ENCODE measurements at places on chromosomes 11 and 22. TPM values are rescaled to one million over a fixed set of nuclear protein-coding genes. Genes with fewer than 3 reads are reported as not detected.

The PATE2 gene
- not detected for polyA plus RNA-seq

The PLAAT5 gene
- polyA plus RNA-seq, result 1.1 TPM

GRCh38 chr22:38305471-38306448 lies 11.5 kb downstream of the CSNK1E start:
- peak overlapping the region; percentile 12 for H3K4me3 ChIP-seq
- no peaks in the 10 kb centered on the region for H3K27me3 ChIP-seq
- peaks cover 23% of the 10 kb centered on the region for H3K36me3 ChIP-seq
- H3K27ac ChIP-seq, result peak overlapping the region; percentile 50

DNA sequence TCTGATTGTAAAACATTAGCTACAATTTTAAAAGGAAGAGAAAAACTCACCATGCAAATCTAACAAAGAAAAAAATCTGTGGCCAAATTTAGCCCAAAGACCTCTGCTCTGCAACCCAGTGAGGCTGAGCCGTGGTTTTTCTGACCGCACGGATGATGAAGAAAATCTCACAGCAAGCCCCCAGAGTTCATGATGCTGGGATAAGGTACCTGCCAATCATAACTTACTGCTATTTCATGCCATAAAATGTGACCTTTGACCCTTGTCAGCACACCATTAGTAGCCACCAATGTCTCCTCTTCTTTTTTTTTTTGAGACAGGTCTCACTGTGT lies 11.1 kb downstream of the CERK start:
- H3K27me3 ChIP-seq, result no peaks in the 10 kb centered on the region
- peaks cover 45% of the 10 kb centered on the region for H3K4me1 ChIP-seq
- H3K4me3 ChIP-seq, result no peak overlapping the region
- peaks cover 36% of the 10 kb centered on the region for H3K36me3 ChIP-seq
- DNase-seq, result no peak
- H3K27ac ChIP-seq, result no peak overlapping the region

DNA sequence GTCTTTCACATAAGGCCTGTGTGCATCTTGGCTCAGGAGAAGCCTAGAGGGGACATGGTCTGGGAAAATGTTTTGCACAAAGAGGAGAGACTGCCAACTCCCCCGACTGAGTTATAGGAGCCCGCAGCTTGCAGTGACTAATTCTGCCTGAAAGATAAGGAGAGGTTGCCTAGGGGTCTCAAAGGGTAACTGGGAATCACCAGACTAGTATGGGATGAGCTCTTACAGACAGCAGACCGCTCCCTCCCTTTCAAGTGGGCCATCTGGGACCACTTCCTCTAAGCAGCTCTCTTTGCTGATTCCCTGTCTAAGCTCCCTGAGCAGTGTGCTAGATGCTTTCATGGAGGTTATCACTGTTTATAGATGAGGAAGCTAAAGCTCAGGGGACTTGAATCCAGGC lies 105.1 kb downstream of the TENM4 start:
- no peak overlapping the region for H3K4me3 ChIP-seq
- H3K36me3 ChIP-seq, result no peaks in the 10 kb centered on the region
- H3K27ac ChIP-seq, result no peak overlapping the region
- no peaks in the 10 kb centered on the region for H3K4me1 ChIP-seq
- no peaks in the 10 kb centered on the region for H3K27me3 ChIP-seq
- no peak for DNase-seq

DNA sequence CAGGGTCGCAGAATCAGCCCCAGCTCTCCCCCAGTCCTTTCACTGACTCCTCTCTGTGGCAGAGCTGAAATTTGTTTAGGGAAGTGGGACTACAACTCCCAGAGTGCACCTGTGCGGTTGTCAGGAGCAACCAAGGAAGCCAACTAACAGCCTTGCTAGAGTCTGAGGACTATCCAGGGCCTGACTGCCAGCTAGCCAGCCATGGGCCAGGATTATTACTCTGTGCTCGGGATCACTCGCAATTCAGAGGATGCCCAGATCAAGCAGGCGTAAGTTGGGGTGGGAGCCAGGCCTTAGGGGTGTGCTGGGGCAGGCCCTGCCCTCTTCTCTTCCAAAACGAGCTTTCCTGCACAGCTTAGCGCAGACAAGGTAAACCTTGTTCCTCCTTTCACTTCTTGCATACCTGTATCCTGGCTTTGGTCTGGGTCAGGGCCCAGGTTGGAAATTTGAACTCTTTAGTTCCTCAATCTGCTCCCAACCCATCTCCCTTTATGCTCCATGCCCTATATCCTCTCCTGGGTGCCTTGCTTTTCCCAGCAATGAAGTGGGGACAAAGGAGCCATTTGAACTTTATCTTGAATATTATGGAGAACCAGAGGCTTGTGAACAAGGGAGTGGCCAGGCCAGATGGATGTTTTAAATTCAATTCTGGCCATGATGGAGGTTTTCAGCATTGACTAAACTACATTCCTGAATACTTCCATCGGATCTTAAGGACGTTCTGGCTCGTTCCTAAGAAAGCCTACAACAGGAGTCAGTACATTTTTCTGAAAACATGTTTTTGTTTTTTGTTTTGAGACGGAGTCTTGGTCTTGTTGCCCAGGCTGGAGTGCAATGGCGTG lies at the start of gene DNAJB13:
DNAJB13 (plus strand) TSS at position 158 of the 842 bp plus-strand sequence; CDS start at position 202, 44 bp downstream.
- no peaks in the 10 kb centered on the region for H3K36me3 ChIP-seq
- H3K4me3 ChIP-seq, result no peak within 1 kb of the TSS
- no peak within 1 kb of the TSS for H3K27ac ChIP-seq
- DNase-seq, result peak; percentile 37

DNA sequence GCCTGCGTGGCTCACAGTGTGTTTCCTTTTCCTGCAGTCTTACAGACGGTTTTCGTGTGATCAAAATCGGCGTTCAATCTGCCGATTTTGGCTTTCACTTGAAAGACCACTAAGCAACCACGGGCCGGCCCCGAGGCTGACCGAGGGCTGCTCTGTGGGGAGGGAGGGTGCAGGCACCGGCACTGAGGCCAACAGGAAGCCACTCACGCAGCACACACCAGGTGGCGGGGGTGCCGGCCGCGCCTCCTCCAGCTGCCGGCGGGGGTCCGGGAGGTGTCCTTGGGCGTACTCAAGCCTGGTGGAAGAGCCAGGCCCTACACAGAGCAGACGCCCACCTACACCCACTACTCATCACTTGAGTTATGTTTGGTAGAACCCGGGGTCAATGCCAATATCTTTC lies 14.3 kb downstream of the TOLLIP start:
- H3K27ac ChIP-seq, result no peak overlapping the region
- no peaks in the 10 kb centered on the region for H3K27me3 ChIP-seq
- H3K4me1 ChIP-seq, result peaks cover 38% of the 10 kb centered on the region
- DNase-seq, result no peak

DNA sequence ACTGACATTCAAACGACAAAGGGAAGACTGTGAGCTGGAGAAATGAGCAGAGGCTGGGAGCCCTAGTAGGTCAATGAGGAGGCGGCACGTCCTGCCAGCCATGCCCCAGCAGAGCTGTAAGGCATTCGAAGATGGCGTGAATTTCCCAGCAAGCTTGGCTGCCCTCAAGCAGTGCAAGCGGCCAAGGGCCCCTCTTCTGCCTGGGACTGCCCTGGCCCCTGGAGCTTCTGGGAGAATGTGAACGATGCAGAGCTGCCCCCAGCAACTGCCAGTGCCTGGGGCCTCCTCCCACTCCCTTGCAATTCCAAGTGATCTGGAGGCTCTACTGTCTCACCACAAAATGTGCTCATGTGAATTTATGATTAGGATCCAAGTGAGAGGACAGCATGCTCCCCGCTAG lies 4.3 kb downstream of the PPM1F start:
- peaks cover 75% of the 10 kb centered on the region for H3K4me1 ChIP-seq
- DNase-seq, result no peak
- peaks cover 20% of the 10 kb centered on the region for H3K36me3 ChIP-seq
- peak overlapping the region; percentile 37 for H3K27ac ChIP-seq
- no peak overlapping the region for H3K4me3 ChIP-seq
- no peaks in the 10 kb centered on the region for H3K27me3 ChIP-seq

DNA sequence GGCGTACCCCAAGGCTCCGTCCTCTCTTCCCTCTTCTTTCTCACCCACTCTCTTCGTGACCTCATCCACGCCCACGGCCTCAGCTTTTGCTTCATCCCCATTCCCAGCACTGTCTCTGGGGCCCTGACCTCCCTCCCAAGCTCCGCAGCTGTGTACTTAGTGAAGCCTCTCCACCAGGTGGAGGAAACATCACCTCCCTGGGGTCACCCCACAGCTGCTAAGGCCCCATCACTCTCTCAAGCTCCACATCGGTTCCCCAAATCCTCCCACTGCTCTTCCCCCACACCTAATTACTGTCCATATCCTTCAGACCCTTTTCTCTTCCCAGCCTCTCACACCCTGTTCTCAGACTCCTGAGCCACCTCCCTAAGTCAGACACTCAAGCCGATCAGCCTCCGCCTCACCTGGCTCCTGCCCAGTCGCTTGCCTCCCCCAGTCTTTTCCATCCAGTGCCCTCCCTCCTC lies 7.9 kb upstream of the SYT7 start:
- no peak overlapping the region for H3K27ac ChIP-seq
- peaks cover 24% of the 10 kb centered on the region for H3K27me3 ChIP-seq
- peak; percentile 55 for DNase-seq
- no peaks in the 10 kb centered on the region for H3K36me3 ChIP-seq

Data from stomach (tissue), 19 donors.